Skeletal muscle cell (primary cell): ENCODE measurements at places on chromosomes 5 and 9.

DNA sequence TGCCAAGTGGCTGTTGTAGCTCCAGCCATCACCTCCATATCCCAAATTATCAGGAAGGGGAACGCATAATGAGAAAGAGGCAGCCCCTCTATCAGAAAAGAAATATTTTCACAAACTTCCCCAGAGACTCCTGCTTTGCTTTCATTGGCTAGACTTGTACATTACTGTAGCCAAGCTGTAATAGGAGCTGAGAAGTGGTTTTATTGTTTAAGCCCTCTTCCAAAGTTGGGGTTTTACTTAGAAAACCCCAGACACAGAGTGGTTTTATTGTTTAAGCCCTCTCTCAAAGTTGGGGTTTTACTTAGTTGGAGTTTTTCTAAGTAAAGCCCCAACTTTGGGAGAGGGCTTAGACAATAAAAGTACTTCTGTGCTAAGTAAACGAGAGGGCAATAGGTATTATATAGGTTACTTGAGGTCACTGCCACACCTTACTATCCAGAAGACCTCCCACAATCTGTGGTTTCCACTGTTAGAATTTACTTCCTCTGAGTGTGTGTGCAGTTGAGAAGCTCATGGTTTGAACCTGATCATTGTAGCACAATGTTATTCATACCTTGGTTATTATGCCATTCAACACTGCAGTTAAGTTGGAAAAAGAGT lies 215.7 kb upstream of the OTULINL start:
- DNase-seq, result no peak

DNA sequence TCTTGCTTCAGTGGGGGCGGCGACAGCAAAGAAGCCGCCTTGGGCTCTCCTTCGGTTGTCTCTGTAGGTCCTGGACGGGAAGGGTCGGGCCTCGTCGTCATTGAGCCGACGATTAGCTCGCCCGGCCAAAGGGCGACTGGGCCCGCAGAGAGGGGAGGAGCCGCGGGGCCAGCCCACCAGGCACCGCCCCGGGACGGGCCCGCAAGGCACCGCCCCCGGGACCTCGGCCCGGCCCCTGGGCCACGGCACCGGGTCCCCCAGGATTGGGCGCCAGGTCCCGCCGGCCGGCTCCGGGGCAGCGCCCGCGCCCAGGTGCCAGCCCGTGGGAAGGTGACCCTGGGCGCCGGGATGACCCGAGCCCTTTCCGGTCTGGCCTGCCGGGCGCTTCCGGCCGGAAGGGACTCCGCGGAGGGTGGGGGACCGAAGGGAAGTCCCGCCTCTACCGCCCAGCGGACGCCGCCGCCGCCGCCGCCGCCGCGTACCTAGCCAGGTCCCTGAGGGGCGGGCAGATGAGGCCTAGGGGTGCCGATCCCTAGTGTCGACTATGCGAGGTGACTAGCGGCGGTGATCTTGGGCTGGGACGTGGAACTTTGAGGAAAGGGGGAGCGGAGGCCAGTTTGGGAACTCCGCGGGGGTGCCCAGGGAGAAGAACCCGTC lies at the start of the genes GBA2 and RGP1:
GBA2 (minus strand) TSS at position 371 of the 657 bp plus-strand sequence. CDS start 524 bp downstream, outside the sequence.
RGP1 (plus strand) TSS at position 430 of the 657 bp plus-strand sequence. CDS start 469 bp downstream, outside the sequence.
- no peak for DNase-seq

DNA sequence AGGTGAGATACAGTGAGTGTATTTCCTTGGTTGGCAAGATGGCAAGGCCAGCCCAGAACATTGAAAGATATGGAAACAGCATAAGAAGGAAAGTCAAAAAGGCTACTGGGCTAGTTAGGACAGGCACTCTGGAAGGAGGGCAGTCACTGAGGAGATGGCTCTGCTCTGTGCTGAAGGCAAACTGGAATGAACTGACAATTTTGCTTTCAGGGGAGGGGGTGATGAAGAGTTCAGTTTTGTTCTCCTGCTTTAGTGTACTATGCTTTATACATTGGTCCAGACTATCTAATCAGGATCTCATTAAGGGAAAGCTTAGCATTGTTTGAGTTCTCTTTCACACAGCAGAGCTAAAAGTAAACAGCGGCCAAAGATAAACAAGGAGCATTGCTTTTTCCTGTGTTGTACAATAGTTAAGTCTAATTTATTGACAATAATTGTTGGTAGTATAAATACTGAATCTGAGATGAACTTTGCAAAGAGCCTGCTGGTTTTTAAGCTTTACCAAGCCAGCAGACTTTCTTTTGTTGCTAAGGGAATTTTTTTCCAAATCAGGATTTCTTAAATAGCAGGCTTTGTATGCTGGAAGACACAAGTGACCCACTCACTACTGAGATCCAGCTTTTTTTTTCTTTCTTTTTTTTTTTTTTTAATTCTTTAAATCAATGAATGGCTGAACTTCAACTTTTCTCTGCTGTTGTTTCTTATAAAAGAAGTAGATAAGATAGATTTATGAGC lies 355.5 kb downstream of the ARRDC3 start:
- DNase-seq, result no peak

DNA sequence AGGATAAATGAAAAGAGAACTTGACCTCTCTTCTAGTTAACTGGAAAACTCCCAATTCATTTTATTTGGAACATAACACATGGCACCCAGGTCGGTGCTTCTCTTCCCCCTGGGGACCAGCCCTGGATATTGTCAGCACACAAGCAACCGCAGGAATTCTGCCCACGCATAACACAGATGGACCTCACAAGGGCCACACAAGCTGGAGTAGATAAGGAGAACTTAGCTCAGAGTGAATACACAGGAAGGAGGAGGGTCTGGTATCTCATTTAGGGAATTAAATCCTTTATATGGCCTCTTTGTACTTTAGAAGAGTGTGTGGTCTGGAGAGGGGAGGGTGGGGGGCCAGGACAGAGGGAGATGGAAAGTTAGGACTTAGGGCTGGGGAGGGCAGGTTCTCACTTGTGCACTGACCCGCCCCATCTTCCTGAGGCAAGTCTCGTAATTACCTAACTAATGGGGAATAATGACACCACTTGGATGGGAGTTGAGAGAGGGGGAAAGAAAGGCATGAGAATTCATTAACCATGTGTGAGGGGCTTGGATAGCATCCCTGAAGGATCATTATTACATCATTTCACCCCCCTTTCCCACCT lies 341.2 kb upstream of the WWC1 start:
- DNase-seq, result peak; percentile 77

GRCh38 chr5:132428147-132428482 lies 58.6 kb downstream of the SLC22A5 start:
- no peak for DNase-seq

GRCh38 chr5:141439411-141440141 lies 9.3 kb downstream of the PCDHGA12 start:
- DNase-seq, result no peak

- DNase-seq, result peak; percentile 68
These were observed 3.7 kb upstream of the CLK4 start for GRCh38 chr5:178630475-178630930.

DNA sequence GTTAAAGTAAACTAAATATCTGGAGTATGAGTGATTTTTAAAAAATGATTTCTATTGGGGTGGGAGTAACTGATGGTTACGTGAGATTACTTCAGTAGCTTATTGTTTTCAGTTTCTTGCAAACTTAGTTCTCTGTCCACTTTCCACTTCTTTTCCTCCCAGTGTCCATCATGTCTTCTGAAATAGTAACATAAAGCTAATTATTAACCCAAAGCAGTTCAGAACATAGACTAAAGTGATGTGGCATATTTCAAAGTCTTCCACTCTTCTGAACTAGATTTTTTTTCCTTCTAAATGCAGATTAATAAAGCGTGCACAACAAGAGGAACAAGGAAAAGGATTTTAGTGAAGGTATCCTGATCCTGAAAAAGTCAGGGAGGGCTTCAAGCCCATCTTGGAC lies 114.1 kb downstream of the MAN2A1 start:
- no peak for DNase-seq

DNA sequence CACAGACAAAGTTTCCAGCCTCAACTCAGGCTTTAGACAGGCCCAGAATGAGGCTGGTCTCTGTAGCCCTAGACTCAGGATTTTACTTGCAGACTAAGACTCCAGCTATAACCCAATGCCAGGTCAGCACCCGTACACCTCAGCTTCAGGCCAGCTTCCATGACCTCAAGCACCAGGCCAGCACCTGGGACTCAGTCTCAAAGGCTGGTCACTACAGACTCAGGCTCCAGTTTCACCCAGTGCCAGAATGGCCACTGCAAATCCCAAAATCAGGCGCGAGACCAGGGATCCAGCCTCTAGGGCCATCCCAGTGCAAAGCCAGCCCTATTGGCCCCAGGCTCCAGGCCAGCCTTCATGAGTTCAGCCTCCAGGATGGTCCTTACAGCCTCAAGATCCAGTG lies 44.9 kb downstream of the C9 start:
- no peak for DNase-seq

GRCh38 chr5:548256-548655 lies 24.0 kb upstream of the SLC9A3 start:
- DNase-seq, result no peak

DNA sequence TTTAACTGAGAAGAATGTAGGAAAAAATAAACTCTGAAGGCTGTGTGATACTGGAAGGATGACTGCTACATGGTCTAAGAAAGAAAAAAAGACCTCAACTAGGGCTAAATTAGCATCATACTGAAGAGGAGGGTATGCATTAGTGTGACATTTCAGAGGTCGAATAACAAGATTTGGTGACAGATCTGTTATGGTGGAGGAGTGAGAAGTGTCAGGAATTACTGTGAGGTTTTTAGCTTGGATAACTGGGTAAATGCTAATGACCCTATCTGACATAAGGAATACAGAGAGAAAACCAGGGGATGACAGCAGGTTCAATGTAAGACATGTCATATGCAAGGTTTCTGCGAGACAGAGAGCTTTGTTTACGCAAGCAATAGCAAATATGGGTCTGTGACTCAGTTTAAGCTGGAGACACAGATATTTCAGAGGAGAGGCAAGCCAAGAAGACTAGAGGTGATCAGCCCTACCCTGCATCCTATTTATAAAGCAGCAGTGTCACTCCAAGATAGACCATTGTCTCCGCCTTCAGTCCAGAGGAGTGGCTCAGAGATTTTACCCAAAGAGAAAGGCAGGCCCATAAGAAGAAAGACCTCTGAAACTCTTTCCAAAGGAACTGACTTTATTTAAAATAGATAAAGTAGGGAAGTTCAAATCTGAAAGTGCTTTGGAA lies 44.3 kb downstream of the FBN2 start:
- no peak for DNase-seq

GRCh38 chr5:150410524-150411244 lies 2.0 kb downstream of the CD74 start:
- no peak for DNase-seq

DNA sequence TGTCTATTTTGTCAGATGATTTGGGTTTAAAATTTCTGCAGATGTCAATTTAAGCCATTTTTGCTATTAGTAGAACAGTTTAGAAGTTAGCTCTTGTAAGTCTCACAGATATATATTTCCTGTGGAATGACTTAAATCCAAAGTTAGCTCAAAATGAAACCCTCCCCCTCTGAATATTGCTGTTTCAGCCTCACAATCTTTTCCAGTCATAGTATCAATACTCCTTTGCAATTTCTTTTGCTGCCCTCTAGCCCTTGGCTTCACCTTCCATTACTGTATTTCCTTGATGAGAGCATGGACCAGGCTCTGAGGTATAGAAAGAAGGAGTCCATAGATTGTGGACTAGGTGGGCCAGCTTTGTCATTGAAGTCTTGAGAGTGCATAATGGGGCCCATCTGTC lies 124.4 kb downstream of the ATG10 start:
- DNase-seq, result no peak

DNA sequence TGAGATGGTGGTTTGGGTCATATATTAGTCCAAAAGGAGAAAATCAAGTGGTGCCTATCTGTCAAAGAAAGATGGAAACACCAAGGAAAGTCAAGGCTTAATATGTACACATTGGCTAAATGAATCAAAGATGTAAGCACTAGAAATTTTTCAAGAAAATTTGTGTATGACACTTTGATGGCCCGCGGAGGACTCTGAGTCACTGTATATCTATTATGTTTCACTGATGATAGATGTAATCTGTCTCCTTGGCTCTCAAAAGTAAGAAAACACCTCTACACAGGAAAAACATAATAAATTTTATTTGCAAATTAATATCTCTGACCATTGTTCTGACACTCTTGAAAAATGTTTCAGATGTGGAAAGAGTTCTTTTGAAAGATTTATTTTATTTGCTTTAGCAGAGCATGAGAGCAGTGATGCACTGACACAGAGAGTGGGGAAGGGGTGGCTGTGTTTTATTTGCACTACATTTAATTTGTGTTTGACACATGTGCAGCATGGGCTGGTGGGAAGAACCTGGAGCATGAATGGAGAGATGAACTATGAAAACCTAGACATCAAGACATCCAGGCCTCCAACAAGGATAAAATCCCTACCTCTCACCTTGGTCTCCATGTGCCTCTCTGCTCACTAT lies 180.8 kb upstream of the GAS1 start:
- DNase-seq, result no peak

- DNase-seq, result peak; percentile 85
These were observed 47.1 kb upstream of the RAI14 start for GRCh38 chr5:34608859-34609648.

GRCh38 chr9:108119530-108120113 lies 630.1 kb upstream of the KLF4 start:
- DNase-seq, result no peak

- DNase-seq, result peak; percentile 80
These were observed 112.6 kb upstream of the NFIL3 start for GRCh38 chr9:91536211-91536691.

GRCh38 chr9:35756275-35757225 lies 2.5 kb upstream of the MSMP start:
- no peak for DNase-seq

DNA sequence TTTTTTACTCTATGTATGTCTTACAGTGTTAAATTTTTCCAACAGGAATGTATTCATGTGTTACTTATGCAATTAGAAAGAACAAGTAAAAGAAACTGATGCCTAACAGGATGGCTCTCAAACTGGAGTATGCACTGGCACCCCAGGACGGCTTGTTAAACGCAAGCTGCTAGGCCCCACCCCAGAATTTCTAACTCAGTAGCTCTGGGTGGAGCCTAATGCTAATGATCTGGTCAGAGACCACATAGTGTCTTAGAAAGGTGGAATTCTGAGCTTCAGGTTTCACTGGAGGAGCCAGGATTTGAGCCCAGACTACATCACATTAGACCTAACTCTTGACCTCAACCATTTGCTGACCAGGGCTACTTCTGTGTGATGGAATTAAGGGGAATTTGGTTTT lies 34.4 kb downstream of the SHC3 start:
- no peak for DNase-seq

DNA sequence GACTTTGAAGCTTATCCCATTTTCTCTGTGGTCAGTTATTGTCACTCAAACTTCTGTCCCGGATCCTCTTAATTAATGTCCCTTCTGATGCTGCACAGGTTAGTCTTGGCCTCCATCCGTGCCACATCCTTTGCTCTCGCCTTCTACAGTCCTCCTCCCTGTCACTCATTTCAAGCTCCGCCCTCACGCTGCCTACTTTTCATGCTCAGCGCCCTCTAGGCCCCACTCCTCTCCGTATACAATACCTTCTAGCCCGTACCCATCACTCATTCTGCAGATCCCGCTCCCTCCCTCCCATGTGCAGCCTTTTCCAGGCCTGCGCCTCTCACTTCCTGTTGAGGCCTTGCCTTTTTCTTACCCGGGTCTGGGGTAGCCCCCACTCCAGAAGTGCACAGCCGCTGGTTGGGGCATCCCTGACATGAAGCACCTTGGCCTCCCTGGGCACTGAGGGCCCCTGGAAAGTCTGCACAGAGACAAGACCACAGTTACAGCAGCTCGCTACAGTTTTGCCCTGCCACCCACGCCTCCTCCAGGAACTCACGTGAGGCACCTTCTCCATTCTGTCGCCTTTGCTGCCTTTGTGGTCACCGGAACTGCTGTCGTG lies 88.5 kb upstream of the SLC25A48 start:
- no peak for DNase-seq
